Activated CD4-positive, alpha-beta T cell treated with anti-CD3 and anti-CD28 coated beads, Interleukin-2, amount 50 U/mL, for 48 hours (primary cell): ENCODE measurements at places on chromosomes 3 and 15.

- DNase-seq, result no peak
Measured at GRCh38 chr3:52986049-52986448, 59.8 kb downstream of the SFMBT1 start.

DNA sequence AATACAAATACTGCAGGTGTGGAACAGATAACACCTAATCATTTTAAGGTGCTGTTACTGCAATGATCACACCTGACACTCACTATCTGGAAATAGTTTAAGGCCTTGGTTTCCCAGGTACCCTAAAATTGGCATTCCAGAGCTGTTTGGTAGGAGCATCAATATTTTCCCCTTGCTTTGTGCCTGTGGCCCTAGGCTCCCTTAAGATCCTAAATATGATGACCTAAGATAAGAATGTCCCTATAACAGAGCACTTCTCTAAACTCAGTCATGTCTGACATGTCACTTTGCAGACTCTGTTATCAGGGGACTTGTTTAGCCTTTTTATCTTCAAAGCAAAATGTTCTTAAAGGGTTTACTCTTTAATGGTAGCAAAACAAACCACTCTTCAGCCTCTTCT lies 115.9 kb upstream of the STRIT1 start:
- DNase-seq, result no peak

DNA sequence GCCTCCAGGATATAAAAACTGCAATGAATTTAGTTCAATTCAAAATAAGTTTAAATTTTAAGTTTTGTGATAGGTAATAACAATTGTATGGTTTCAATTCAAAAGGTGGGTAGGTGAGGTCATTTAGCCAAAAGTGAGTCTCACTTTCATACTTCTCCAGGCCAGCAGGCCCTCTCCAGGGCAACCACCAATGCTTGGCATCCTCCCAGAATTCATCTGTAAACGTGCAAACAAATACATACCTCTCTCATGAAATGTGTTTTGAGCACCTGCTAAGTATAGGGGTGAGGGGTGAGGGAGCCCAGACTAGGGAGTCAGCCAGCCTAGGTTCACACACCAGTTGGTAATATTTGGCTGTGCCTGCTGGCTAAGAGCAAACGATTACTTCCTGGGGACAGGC lies 22.0 kb upstream of the RBSN start:
- DNase-seq, result no peak

- no peak for DNase-seq
Measured at GRCh38 chr15:68494573-68495110, 62.7 kb upstream of the ITGA11 start.

GRCh38 chr3:129989414-129989813 lies 14.9 kb downstream of the TRH start:
- no peak for DNase-seq

- no peak for DNase-seq
Measured at GRCh38 chr3:25554376-25554775, 110.3 kb downstream of the TOP2B start.

GRCh38 chr3:69763458-69763857 lies 24.2 kb downstream of the MITF start:
- no peak for DNase-seq

DNA sequence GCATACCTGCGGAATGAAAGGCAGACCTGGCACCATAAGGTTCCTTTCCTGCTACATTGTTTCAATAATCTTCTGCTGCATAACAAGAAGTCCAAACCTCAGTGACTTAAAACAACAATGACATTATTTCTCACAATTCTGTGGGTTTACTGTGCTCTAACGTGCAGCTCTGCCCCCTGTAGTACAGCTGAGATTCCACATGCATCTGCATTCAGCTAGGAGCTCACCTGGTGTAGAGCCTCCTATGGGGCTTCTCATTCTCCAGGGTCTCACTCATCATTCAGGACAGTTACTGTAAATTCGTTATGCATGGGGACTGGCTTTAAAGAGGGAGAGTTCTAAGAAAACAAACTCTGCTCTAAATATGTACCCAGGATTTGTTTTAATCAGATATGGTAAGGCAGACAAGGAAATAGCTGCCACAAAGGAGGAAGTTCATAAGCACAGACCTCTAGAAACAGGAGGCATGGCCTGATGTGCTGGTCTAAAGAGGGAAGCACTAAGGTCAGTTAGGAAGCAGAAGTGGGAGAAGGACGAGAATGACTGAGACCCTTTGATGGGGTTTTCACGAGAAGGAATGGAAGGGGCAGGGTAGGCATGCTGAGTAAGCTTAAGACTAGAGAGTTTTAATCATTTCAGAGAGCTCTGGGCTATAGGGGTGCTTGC lies 347.0 kb downstream of the NEK10 start:
- DNase-seq, result no peak

GRCh38 chr3:167876620-167877281 lies 141.2 kb downstream of the SERPINI1 start:
- no peak for DNase-seq

GRCh38 chr15:48355377-48355776 lies 24.1 kb downstream of the DUT start:
- no peak for DNase-seq

DNA sequence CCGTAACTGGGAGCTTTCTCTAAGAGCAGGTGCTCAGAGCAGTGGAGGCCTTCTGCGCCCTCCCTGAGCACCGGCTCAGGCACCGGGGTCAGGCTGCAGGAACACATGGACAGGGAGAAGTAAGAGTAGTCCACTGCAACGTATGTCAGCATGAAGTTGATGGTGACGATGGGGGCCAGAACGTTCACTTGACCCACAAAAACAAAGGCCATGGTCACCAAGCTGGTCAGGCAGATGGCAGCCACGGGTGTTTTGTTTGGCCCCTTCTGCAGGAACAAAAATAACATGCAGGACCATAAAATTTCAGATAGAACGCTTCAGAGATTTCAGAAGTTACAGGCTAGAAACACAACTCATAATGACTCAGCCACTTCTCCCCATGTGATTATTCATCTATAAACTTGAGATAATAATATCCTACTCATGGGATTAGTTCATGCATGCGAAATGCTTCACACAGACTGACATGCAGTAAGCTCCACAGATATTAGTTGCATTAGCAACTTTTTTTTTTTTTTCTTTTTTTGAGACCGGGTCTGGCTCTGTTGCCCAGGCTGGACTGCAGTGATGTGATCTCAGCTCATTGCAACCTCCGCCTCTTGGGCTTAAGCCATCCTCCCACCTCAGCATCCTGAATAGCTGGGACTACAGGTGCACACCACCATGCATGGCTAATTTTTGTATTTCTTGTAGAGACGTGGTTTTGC lies 52.2 kb upstream of the HEG1 start:
- no peak for DNase-seq

GRCh38 chr3:190197346-190197763 lies 76.7 kb upstream of the P3H2 start:
- no peak for DNase-seq

- no peak for DNase-seq
Measured at GRCh38 chr3:30984855-30985749, 90.6 kb upstream of the GADL1 start.

DNA sequence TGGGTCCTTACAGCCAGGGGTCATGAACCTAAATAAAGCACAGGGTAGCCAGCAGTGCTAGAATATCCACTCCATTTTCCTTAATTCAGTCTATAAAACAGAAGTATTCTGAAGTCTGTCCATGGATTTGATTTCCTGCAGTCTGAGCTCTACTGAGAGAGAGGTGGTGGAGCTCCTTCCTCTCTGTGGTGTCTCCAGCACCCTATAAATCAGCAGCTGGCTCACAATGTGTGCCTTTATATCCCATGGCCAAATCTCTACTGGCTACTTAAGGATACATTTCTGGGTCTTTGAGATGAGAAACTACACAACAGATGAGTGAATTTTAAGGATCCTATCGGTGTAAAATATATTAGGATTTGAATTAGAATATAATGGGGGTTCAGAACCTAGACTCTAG lies 339.9 kb upstream of the RBMS3 start:
- DNase-seq, result no peak

DNA sequence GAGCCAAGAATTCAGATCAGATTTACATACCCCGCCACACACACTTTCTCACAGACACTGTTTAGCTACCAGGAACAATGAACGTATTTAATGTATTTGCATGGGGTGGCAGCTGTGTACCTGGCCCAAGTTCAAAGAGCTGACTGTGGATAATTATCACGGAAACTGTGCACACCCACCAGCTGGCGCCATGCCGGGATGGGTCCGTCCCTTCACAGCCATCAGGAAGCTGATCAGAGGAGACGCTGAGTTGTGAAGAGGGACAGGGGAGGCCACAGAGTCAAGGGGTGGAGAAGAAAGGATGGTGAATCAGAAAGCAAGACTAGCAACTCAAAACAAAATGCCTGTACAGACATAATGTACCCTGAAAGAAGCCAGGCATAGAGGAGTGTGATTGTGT lies 13.1 kb upstream of the PLA2G4D start:
- DNase-seq, result peak; percentile 64

DNA sequence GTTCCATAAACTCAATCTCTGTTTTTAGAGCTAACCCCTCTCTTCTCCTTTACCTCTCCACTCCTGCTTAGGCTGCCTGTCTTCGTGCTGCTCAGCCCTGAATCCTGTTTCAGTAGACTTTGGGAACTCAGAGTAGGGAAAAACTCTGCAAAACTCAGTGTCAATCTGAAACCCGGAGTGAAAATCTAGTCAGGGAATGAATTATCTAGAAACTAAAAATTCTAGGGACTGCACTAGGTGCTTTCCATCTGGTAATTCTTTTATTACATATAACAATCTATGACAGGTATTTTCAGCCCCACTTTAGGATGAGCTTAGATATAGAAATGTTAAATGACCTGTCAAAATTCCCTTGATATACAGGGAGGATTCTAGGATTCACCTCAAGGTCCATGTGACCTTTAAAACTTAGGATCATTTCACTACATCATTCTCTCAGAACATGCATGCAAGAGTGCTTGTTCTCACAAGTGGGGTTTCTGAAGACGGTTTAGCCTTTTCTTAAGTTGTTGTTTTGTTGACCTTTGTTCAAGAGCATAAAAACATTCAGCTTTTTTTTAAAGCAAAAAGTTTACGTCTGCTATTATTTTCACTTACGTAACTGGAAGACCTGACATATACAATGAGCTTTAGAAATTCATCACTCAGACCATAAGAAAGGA lies 108.2 kb upstream of the MBNL1 start:
- no peak for DNase-seq

- DNase-seq, result no peak
Measured at GRCh38 chr15:70432924-70433495, 330.3 kb downstream of the UACA start.

GRCh38 chr3:134486577-134487041 lies 752 bp downstream of the CEP63 start:
- no peak for DNase-seq

- no peak for DNase-seq
Measured at GRCh38 chr15:67331676-67332075, 77.1 kb downstream of the IQCH start.

DNA sequence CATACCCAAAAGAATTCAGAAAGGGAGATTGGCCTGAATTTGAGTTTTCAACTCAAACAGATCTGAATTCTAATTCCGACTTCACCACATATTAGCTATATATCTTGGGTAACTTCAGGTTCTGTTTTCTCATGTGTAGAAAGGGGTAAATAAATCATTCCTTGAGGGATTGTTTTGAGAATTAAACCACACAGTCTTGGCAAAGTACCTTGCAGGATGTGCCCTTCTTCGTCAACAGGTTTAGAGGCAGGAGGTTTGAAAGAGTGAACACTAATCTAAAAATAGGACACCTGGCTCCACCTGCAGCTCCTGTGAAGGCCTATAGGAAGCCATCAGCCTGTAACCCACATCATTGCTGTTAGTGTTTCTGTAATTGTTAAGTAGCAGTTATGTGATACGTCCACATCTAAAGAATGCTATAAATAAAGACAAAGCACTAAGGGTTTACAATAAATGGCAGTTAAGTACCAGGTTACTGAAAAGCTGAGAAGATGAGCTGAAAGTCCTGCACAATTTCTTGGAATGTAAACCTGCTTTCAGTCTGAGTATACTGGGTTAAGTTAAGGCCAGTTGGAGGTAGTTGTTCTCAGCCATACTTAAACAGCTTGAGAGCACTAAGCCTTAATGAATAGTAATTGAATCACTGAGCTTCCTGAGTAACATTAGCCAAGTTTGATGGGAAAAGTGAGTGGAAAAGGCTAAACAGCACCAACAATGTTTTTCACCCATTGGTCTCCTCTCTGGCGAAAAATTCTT lies 6.0 kb downstream of the CCDC80 start:
- DNase-seq, result no peak

- DNase-seq, result no peak
Measured at GRCh38 chr15:89329329-89330084, 5.1 kb downstream of the POLG start.

DNA sequence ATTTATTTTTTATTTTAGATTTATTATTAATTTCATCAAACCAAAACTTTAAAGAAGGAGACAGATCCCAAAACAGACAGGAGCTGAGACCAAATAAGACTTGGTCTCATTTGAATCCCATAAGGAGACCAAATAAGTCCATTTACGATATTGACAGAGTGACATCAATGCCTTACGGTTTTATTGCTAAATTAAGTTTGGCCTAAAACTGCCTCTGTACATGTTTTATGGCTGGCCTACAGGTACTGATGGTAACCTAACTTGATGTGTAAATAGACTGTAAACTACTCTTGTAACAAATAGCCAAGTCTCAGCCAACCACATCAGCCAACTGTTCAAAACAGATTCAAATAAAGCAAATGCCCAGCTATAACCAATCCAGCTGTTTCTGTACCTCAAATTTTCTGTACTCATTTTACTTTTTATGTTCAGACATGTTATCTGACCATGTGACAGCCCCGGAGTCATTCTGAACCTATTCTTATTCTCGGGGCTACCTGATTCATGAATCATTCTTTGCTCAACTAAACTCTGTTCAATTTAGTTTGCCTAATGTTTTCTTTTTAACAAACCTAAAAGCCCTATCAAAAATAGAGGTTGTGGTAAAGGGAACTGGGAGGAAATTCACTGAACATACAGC lies 89.4 kb upstream of the CDAN1 start:
- no peak for DNase-seq

- peak; percentile 49 for DNase-seq
Measured at GRCh38 chr3:11240496-11240895, 31.7 kb upstream of the ATG7 start.

- DNase-seq, result no peak
Measured at GRCh38 chr15:39942101-39942752, 8.3 kb downstream of the EIF2AK4 start.

DNA sequence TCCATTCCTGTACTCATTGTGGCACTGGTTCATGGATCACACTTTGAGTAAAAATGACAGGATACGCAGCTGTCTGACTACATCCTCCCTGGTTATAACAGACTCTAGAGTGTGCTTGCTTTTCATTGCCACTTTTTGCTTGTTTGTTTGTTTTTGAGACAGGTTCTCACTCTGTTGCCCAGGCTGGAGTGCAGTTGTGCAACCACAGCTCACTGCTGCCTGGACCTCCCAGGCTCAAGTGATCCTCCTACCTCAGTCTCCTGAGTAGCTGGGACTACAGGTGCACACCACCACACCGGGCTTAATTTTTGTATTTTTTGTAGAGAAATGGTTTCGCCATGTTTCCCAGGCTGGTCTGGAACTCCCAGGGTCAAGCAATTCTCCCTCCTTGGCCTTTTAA lies 89.3 kb upstream of the ROBO2 start:
- DNase-seq, result no peak

DNA sequence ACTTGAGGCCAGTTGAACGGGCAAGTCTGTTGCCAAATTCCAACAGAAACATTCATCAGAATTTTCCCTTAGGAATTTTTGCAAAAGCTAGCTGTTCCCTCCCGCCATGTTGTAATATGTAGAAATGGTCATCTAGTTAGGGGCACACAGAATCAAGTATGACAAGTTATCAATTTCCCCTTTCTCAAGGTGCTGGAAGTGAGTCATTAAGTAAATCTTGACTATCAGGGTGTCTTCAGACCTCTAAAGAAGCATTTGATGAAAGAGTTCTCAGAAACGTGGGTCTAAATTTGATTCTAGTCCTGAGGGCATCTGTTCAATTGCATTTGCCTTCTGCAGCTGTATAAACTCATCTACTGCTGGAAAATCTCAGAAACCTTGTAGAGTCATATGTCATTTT lies 123.4 kb upstream of the FRMD4B start:
- DNase-seq, result no peak
